ENCODE measurements at places on chromosomes 12 and 14. TPM values are rescaled to one million over a fixed set of nuclear protein-coding genes. Genes with fewer than 3 reads are reported as not detected.

- no peak for DNase-seq
Measured at GRCh38 chr12:119258556-119258955, 76.0 kb upstream of the CCDC60 start.

DNA sequence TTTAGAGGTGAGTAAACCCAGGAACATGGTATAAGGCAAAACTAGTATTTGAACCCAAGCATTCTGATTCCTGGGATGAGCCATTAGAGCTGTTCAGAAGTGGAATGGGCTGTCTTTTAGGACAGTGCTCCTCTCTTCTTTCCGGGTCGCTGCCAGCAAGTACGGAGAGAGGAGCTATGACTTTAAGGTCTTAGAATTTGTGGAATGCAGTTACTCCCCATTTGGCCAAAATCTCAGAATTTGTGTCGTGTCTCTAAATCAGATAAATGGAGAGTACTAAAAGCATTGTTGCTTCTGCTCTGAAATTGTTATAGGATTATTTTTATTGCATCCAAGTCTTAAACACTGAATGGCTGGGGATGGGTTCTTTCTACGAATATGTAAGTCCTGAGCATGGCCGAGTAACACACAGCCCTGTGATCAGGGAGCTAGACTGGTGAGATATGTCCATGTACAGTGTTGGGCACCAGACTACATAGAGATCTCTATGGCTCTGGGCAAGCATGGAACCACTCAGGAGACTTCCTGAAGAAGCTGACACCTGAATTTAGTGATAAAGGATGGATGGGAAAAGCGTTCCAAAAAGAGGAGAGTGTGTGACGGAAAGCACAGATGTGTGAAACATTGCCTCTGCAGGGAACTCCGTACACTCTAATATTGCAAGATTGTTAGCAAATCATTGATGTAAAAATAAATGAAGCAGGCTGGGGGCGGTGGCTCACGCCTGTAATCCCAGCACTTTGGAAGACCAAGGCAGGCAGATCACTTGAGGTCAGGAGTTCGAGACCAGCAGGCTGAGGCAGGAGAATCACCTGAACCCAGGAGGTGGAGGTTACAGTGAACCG, 184.7 kb downstream of the SRGAP1 start:
- peak; percentile 37 for DNase-seq

DNA sequence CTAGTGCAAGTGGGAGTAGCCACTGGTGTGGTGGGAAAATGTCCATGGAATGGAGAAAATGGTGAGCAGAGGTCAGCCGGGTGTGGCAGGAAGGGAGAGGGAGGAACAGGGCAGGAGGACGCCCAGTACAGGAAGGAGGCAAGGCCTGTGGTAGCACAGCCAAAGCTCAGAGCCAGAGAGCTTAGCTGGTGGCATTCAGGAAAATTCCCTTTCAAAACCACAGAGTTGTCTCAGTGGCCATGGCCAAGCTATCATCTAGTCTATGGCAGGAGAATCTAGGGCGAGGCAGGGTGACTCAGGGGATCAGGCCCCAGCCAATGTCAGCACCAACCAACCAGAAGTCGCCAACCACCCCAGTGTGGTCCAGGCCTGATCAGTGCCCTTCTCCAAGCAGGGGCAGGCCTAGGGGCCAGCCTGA, 67.7 kb upstream of the DDX11 start:
- peak; percentile 50 for DNase-seq

Gene EIF2S3B
- total RNA-seq: 9.5 TPM

DNA sequence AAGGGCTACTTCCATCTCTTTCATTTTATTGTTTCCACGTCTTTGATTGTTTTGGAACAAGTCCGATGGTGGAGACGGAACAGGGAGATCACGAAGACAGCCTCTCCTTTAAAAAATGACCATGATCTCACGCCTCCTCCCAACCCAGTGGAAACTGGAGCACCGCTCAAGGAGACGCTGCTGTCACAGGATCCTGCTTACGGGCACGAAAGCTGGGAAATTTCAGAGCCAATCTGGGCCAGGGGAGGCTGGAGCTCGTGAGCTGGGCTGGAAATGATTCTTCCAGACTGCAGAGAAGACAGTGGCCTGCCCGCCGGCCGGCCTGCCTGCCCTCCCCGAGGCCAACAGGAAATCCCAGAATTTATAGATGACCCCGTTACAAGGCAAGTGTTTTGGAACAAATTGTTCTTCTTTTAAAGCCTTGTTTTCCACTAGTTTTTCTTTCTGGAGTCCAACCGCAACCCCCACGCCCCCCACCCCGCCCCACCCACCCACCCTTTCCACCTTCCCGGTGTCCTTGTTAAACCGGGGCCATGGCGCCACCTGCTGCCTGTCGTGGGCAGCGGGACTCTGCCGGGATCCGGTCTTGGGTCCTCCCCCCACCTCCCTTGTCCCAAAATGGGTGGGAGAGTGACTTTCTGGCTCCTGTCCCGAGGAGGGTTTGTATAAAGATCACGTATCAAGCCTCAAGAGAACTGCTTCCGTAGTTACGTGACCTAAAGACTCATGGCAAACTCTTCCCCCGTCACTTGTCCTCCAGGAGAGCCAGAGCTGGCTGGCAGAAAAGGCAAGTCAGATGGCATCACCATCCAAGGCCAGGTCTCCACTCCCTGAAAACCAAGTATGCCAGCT, 40.3 kb downstream of the MAP1LC3B2 start:
- DNase-seq: peak; percentile 89

DNA sequence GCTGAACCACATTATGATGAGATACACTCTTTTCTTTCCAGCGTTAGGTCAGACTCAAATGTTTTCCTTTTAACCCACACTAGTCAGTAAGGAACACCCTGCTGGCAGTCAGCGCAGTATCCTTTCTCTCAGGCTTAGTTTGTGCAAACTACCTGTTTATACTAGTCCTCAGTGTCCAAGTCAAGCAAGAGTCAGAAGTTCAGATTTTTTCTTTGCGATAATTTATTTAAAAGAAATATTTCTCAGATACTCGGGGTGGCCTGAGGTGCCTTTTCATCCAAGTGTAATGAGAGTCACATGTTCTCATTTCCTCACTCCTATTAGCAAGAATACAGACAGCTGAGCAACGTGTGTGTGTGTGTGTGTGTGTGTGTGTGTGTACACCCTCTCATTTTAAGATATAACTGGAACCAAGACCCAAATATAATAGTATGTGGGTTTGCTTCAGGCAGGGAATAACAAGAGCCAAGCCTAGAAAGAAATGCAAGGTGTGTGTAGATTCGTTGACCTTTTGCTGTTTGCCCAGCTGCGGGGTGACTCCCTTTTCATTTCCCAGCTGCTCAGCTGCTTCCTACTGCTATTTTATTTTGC, 182.7 kb downstream of the KICS2 start:
- DNase-seq: peak; percentile 35

Gene FGD4
- total RNA-seq: 4.7 TPM

GRCh38 chr14:66752109-66752508, 244.2 kb downstream of the GPHN start:
- DNase-seq: no peak

DNA sequence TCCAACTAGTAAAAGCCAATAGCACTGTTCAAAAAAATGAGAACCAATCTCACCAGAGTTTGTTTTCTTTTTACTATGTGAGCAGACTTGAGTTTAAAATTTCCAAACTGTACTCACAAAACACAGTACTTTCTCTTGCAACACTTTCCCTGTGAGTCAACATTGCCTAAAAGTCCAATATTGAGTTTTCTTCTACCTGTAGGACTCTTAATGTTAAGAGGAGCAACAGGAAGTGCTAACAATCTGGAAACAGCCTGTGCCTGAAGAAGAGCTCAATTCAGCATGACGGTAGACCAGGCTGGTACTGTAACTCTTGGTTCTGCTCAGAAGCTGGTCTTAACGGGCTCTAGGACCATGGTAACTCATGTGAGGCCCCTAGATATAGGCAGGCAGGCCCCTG, 144.3 kb downstream of the MED13L start:
- peak; percentile 56 for DNase-seq

DNA sequence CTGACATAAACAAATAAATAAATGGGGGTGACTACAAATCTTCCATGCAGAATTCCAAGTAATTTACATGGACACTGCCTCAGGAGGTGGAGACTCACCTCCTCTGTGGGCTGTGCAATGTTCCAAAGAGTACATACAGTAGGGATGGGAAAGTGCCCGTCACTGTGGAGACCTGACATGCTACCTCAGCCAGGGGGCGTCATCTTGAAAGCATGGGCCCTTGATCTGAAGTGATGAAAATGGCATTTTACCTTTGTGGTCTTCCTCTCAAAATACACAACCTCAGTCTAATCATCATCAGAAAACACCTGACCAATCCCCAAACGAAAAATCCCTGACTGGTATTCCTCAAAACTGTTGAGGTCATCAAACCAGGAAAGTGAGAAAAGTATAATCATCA, 48.4 kb downstream of the ANAPC7 start:
- DNase-seq: peak; percentile 23

DNA sequence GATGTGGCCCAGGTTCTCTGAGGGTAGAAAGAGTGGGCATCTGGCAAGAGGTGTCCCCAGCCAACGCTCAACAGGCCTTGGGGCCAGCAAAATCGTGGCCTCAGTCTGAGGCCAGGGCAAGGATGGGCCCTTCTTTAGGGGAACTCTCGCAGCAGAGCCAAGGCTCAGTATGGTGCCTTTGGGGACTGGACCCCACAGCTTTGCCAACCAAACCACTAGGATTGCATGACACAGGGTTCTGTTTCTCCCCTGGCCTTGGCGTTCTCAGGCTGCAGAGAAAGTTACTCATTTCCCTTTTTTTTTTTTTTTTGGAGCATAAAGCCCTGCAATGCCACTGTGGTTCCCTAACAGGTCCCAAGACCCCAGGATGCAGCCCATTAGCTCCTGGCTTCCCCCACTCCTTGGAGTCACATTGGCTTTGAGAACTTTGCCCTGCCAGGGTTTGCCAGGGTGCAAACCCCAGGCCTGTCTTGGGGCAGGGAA, 100.6 kb downstream of the LGMN start:
- no peak for DNase-seq

Gene HVCN1
- total RNA-seq: 5.8 TPM

GRCh38 chr14:52755607-52756316, 25.8 kb downstream of the STYX start:
- no peak for DNase-seq

DNA sequence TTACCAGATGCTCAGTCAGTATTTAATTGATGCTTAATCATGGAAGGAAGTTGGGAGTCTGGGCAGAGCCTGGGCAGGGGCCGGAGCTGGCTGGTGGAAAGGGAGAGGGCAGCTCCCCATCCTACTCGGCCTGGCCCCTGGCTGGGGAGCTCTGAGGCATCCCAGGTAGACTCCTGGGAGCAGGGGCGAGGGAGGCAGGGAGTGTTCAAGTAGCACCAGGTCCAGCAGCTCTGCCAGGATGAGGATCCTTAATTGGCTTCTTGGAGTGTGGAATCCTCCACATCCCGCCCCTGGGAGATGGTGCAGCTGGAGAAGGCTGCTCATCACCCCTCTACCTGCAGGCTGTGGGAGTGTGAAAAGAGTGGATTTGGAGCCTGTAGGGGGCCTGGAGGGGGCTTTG, 30.9 kb downstream of the SYNDIG1L start:
- no peak for DNase-seq

DNA sequence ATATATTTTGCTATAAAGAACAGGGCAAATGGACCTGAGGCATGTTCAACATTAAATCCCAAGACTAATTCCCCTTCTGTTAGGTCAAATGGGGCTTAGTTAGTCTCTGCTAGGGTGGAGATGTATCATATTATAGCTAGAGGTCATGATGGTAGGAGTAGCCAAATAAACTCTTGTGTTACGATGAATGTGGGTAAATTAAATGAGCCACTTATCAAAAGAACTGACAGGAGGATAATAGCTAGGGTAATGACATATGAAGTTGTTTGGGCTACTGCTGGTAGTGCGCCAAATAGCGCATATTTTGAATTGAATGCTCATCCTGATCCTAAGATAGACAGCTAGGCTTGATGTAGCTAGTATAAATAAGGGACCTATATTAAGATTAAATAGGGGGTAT, 445.0 kb downstream of the GXYLT1 start:
- DNase-seq: no peak

DNA sequence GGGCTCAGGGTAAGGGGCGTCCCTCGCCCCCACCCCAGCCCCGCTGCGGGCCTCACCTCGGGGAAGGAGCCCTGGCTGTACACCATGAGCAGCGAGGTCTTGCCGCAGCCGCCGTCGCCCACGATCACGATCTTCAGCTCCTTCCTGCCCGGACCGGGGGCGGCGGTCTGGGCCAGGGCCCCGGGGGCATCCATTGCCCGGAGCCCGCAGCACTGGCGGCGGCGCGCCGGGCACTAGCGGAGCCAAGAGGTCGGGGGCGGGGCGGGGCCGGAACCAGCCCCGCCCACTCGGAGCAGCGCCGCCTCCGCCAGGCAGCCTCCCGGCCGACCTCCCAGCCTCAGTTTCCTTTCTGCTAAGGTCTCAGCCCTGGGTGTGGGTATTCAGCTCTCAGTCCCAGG, at the start of gene RHOF:
Gene RHOF, minus strand, starts transcription at position 249 of the 398 bp plus-strand sequence. Its CDS starts 55 bp downstream, at position 194.
- no peak for DNase-seq

- no peak for DNase-seq
Measured at GRCh38 chr12:6964605-6965025, 5.8 kb downstream of the PHB2 start.

GRCh38 chr12:24860546-24860945, 88.4 kb downstream of the BCAT1 start:
- peak; percentile 44 for DNase-seq

DNA sequence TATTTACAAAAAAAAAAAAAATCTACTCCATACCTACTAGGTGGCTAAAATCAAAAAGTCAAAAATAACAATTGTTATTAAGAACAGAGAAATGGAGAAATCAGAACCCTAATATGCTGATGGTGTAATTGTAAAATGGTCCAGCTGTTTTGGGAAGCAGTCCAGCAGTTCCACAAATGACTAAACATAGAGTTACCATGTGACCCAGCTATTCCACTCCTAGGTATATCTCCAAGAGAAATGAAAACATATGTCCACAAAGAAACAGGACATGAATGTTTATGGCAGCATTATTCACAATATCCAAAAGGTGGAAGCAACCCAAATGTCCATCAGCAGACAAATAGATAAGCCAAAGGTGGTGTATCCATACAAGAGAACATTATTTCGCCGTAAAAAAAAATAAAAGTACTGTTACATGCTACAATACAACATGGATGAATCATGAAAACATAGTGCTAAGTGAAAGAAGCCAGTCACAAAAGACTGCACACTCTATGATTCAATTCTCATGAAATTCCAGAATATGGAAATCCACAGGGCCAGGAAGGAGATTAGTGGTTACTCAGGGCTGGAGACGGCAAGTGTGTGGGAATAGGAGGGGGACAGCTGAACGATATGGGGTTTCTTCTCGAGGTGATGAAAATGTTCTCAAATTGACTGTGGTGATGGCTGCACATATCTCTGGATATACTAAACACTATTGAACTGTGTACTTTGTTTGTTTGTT, 9.1 kb upstream of the DPF3 start:
- no peak for DNase-seq

DNA sequence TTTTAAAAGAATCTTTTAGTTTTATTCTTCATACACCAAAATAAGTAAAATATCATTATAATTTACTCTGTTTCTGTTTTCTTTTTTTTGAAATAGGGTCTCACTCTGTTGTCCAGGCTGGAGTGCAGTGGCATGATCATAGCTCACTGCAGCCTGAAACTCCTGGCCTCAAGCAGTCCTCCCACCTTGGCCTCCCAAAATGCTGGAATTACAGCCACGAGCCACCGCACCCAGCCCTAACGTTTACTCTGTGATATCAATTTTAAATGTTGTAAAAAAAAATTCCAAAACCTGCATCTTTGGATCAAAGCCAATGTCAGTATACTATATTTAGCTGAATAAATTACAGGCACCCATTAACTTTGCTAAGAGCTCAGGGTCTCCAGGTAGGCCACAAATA, 437.1 kb upstream of the USP15 start:
- no peak for DNase-seq

All from fibroblast of villous mesenchyme (primary cell).